ENCODE measurements at places on chromosomes 6 and 20.

DNA sequence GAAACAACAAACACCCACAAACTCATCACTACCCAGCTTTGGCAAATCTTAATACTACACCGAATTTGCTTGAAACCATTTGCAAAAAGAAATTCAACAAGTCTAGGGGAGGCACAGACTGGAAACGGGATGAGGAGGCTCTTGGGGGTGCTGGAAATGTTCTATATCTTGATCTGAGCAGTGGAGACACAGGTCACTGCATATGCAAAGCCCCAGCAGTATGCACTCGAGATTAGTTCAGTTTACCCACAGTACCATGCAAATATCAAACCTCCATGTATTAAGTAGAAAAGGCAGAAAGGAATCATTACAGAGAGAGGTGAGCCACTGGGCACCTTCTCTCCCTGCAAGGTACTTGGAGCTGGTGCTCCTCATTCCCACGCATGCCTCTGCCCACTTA, 75.9 kb downstream of the PREX1 start:
- peaks cover 81% of the 10 kb centered on the region for H3K4me1 ChIP-seq
- H3K27ac ChIP-seq: no peak overlapping the region
- H3K4me3 ChIP-seq: peak overlapping the region; percentile 37
- H3K27me3 ChIP-seq: no peaks in the 10 kb centered on the region

DNA sequence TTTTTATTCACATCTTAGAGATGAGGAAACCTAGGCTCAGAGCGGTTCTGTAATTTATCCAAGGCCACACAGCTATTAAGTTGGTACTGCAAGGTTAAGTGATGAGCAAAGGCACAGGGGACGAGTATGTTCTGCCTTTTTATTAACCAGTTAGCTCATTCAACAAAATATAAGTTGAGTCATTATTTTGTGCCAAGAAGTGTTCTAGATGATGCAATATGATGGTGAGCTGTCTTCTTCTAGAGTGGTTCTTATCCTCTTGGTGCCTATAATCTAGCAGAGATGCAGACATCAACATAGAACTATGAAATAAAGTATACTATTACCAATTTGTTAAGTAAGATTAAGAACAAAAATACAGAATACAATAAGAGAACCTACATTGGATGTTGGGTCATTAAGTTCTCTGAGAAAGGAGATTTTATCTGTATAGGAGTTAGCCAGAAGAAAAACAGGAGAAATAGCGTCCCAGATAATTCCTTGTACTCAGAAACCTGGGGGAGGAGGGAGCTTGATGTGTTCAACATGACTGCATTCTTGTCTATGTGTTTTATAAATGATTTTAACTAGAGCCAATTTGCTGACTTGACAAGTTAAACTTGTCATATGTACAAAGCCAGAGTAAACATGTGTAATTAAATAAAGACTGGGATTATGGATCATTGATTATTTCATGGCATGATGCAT, 122.3 kb downstream of the TBXT start:
- H3K4me3 ChIP-seq: no peak overlapping the region
- no peak for DNase-seq
- H3K36me3 ChIP-seq: no peaks in the 10 kb centered on the region
- H3K27me3 ChIP-seq: peaks cover 14% of the 10 kb centered on the region

DNA sequence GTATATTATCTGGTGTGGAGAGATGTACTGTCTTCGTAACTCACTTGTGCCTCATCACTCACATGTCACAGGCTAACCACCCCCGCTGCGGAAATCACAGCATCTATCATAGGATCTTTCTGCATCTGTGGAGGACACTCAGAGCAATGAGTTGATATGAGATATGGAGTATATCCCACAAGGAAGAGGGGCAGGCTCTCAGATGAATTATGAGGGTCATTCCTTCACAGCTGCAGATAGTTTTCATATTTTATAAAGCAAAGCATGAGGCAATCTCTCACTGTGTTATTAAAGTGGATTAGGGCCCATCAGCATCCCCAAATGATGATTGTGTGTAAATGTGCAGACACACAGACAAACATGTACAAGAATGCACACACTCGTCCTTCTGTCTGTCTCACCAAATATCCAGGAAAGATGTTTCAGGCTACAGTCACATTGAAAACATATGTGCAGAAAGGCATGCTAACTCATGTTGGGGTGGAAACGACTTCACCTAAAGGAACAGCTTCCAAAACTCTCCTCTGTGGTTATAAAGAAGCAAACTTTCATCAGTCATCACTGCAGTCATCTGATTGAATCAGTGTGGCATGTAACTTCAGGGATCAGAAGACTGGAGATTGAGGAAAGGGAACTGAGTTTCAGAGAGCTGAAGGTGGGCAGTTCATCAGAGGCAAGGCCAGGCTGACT, 164.7 kb downstream of the FOXC1 start:
- H3K4me1 ChIP-seq: peaks cover 4% of the 10 kb centered on the region
- peaks cover 4% of the 10 kb centered on the region for H3K36me3 ChIP-seq
- no peaks in the 10 kb centered on the region for H3K27me3 ChIP-seq
- H3K27ac ChIP-seq: no peak overlapping the region

GRCh38 chr20:53833333-53834061, 236.9 kb downstream of the BCAS1 start:
- peak overlapping the region; percentile 95 for H3K27ac ChIP-seq
- H3K4me1 ChIP-seq: peaks cover 85% of the 10 kb centered on the region
- peak; percentile 39 for DNase-seq
- no peaks in the 10 kb centered on the region for H3K27me3 ChIP-seq
- peak overlapping the region; percentile 76 for H3K4me3 ChIP-seq
- peaks cover 12% of the 10 kb centered on the region for H3K36me3 ChIP-seq

DNA sequence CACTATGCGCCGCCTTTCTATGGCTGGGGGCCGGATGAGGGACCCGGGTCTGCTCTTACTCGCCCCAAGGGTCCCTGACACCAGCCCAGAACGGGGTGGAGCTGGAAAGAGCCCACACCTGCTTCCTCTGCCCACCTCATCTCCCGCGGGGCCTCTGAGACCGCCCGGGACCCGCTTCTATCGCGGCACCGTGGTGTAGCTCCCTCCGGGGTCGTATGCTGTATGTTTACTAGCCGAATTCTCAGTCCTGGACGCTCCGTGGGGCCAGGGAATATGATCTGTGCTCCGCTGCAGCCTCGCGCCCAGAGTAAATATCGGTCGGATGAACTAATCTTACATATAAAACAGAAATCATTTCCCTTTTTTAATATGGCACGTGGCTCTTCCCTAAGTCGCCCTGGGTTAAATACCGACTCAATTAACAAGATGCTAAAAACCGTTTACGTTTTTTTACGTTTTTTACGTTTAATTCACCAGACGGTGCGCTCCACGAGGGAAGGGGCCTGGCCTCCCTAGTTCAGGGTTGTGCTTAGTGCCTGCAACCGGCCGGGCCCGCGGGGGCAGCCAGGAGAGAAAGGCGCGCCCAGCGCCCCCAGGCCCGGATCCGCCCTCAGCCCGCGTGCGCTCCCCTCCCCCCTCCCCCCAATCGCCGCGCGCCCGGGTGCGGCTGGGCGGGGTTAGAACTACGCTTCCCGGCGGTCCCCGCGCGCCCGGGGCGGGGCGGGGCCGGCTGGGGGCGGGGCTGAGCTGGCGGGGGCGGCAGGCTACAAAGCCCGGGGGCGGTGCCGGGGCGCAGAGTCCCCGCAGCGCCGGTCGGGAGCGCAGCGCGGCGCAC, at the start of gene RBM38:
RBM38 (plus strand) TSS at position 793 of the 835 bp plus-strand sequence. CDS start 186 bp downstream, outside the sequence.
- peak within 1 kb of the TSS; percentile 99 for H3K27ac ChIP-seq
- no peaks in the 10 kb centered on the region for H3K27me3 ChIP-seq
- peaks cover 57% of the 10 kb centered on the region for H3K4me1 ChIP-seq
- H3K36me3 ChIP-seq: peaks cover 28% of the 10 kb centered on the region

DNA sequence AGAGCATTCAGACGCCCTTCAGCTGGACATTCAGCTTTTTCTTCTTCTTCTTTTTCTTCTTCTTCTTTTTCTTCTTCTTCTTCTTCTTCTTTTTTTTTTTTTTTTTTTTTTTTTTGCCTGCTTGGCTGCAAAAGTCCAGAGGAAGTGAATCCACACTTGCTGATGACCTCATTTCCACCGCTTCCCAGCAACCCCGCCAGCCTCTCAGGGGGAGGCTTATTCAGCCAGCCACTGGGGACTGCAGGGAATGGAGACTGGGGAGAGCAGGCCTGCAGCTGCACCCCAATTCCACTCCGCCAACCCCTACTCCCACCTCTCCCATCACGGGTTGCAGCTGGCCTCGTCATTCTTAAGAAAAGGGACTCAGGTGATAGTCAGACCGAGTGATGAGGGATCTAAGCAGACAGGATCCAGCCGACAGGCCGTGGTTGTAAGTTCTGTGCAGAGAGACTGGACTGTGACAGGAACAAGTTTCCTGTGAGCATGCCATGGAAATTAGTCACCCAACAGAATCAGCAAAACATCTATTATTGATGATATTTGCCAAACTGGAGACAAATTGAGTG, 59.0 kb upstream of the QKI start:
- peak overlapping the region; percentile 76 for H3K27ac ChIP-seq
- H3K36me3 ChIP-seq: no peaks in the 10 kb centered on the region
- H3K4me3 ChIP-seq: peak overlapping the region; percentile 56
- H3K27me3 ChIP-seq: peaks cover under 1% of the 10 kb centered on the region

DNA sequence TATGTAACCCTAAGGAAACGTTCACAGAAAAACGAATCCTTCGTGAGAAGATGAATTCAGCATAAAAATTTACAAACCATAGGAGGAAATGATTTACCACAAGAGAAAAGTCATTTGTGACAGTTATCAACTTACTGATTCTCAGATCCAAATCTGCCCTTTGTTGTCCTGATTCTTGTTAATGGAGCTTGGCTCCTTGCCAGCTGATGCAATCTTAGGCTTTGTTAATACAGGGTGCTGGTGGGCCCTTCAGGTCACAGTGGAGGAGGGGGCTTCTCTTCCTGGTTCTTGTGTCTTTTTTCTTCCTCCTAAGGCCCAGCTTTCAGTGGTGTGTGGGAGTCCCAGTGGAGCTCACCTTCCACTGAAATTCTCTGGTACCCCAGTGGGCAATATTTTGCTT, 108.4 kb upstream of the MAP3K7 start:
- H3K36me3 ChIP-seq: no peaks in the 10 kb centered on the region
- no peak for DNase-seq
- no peak overlapping the region for H3K27ac ChIP-seq
- H3K27me3 ChIP-seq: peaks cover 17% of the 10 kb centered on the region

GRCh38 chr20:13022401-13023155, 13.8 kb downstream of the SPTLC3 start:
- H3K36me3 ChIP-seq: peaks cover 6% of the 10 kb centered on the region
- H3K4me1 ChIP-seq: peaks cover 5% of the 10 kb centered on the region
- H3K27me3 ChIP-seq: no peaks in the 10 kb centered on the region

GRCh38 chr20:39269493-39270217, 307.5 kb downstream of the DHX35 start:
- peaks cover 19% of the 10 kb centered on the region for H3K27me3 ChIP-seq
- no peaks in the 10 kb centered on the region for H3K36me3 ChIP-seq
- no peak for DNase-seq
- H3K4me3 ChIP-seq: no peak overlapping the region
- no peaks in the 10 kb centered on the region for H3K4me1 ChIP-seq

- peaks cover 18% of the 10 kb centered on the region for H3K36me3 ChIP-seq
- no peaks in the 10 kb centered on the region for H3K27me3 ChIP-seq
- H3K27ac ChIP-seq: no peak overlapping the region
- H3K4me1 ChIP-seq: no peaks in the 10 kb centered on the region
These were observed 72.2 kb downstream of the SENP6 start for GRCh38 chr6:75673884-75674283.

DNA sequence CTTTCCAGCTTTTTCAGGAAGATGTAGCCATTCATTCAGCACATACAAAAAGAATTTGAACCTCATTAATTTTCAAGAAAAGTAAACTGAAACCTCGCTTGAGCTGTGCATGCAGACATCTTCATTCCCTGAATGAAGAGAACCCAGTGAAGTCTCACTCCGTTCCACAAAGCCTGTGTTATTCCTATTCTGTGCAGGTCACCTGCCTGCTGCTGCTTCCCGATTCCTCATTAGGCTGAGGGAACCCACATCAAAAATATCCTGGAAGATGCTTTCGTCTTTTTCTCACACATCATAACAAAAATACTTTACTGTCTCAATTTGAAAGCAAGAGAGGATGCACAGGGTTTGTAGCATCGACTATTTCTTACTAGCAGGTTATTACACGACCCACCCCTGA, 40.1 kb downstream of the TRMT6 start:
- peaks cover 63% of the 10 kb centered on the region for H3K27me3 ChIP-seq
- H3K36me3 ChIP-seq: no peaks in the 10 kb centered on the region
- H3K4me3 ChIP-seq: no peak overlapping the region

DNA sequence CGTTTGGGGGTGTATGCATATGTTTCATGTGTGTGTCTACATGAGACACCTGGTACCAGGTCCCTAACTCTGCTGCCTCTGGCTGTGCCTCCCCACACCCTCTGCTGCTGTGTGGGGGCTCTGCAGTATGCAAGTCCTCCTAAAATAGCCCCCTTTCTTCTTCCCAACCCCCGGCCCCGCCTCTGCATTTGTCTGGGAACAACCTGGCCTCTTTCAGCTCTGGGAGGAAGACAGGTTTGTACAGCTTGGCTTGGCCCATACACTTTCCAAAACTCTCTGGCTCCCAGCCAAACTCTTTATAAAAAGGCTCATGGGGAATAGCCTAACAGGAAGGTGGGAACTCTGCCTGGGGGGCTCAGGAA, 27.1 kb upstream of the EMILIN3 start:
- DNase-seq: no peak
- H3K4me3 ChIP-seq: no peak overlapping the region
- peaks cover 4% of the 10 kb centered on the region for H3K27me3 ChIP-seq
- H3K27ac ChIP-seq: no peak overlapping the region

DNA sequence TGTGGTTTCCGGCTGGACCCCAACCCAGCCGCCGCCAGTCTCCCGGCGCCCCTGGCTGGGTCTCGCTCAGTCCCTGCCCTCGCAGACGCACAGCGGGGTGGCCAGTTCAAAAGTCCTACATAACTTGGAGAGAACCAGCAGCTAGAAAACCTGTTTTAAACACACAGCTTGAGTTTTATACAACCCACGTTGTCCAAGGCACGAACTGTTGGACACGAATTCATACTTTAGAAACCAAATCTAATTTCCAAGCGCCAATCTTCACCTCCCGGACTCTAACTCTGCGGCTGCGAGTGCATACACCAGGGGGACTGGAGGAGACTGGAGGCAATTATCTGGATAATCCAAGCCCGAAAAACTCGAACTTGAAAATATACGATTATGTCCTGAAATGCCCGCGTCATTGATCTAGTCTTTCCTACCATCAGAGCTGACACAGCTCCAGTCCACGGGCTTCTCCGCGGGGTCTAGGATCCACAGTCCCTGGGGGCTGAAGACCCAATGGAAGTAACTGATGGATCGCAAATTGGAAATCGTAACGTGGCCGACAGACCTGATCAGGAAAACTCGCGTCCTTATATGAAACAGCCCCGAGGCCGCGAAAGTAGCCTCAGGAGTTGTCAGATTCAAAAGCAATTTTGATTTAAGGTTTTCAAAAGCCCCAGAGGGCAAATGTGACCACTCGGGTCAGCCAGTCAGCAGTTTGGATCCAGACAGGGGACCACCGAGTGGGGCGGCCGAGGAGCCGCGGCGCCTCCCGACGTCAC, 843 bp upstream of the HEY2 start:
- no peaks in the 10 kb centered on the region for H3K36me3 ChIP-seq
- H3K4me3 ChIP-seq: peak overlapping the region; percentile 87

- H3K4me1 ChIP-seq: peaks cover 18% of the 10 kb centered on the region
- no peaks in the 10 kb centered on the region for H3K27me3 ChIP-seq
- no peak overlapping the region for H3K4me3 ChIP-seq
- H3K27ac ChIP-seq: peak overlapping the region; percentile 31
- peaks cover 37% of the 10 kb centered on the region for H3K36me3 ChIP-seq
These were observed 46.6 kb upstream of the EDN3 start for GRCh38 chr20:59253779-59254319.

- no peaks in the 10 kb centered on the region for H3K4me1 ChIP-seq
- H3K27me3 ChIP-seq: no peaks in the 10 kb centered on the region
- H3K27ac ChIP-seq: no peak overlapping the region
- DNase-seq: no peak
- no peaks in the 10 kb centered on the region for H3K36me3 ChIP-seq
- no peak overlapping the region for H3K4me3 ChIP-seq
These were observed 28.0 kb upstream of the SLC17A3 start for GRCh38 chr6:25902071-25902470.

All from stimulated activated naive B cell treated with anti-CD40 and anti-IgM and Interleukin-4, amounts not matched to agents 10 μg/mL and 1 μg/mL and 100 μg/mL, for 72 hours (primary cell).